ENCODE measurements at places on chromosomes 5 and 9.

- no peak for DNase-seq
Measured at GRCh38 chr5:136586196-136586595, 220.9 kb upstream of the TRPC7 start.

GRCh38 chr9:116587919-116588318 lies 99.2 kb upstream of the TRIM32 start:
- DNase-seq, result no peak

DNA sequence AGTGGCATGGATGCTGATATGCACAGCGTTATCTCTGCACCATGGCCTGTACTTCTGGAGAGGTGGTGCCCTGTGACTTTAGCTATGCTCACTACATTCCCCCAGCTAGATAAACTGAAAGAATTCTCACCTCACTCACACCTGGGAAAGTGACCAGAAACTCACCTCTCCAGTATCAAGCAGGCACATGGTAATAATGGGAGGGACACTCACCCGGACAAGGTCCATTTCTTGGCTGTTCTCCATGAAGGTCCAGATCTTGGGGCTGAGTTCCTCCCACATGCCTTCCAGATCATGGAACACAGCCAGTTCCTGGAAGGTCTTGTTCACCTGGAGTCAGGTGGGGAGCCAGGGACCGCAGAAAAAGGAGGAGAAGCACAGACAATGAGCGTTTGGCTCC lies 72.8 kb downstream of the NIPSNAP3B start:
- DNase-seq, result no peak

DNA sequence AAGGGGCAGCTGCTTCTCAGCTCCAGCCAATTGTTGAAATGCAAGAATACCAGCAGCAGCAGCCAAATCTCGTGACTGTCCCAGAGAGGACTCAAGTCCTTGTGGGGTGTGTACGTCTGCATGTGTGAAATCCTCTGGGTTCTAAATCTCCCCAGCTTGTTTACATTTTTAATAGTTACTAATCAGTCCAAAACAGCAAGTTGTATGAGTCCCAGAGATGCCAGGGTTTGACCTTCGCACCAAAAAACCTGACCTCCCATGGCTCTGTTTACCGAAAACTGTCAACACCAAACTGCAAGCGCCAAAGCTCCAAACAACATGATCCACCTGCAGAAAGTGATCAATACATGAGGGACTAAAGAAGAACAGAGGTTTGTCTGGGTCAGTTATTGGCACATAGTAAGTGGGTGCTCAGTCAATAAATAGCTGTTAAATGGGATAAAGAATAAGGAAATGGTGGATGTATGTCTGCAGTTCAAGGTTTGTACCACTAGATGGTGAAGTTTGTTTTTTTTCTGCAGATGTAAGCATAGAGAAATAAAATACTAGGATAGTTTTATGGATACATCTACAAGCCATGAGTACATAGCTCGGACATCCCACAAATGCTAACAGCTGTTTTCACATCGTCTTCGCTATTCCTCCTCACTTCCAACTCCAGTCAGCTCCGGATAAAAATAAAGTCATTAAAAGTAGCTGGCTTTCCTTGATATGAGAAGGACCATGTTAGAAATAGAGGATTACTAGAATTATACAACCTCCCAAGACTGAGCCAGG lies 85.3 kb upstream of the ADRB2 start:
- DNase-seq, result no peak

GRCh38 chr5:5340206-5340729 lies 82.2 kb upstream of the ICE1 start:
- DNase-seq, result peak; percentile 87

DNA sequence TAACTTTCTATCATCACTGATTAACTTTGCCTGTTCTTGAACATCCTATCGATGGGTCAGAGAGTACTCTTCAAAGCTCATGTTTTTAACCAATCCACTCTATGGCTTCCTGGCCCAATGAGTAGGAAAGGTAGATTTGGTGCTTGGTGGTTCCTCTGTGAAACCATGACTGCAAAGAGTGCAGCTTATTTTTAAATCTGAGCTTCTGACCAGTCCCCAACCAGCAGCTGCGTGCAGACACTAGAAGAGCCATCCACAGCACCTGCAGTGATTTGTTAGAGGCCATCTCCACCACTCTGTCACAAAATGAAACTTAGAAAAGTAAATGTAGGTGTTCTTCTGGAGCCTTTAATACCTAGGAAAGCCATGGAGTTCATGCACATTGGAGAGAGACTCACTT lies 107.3 kb upstream of the WWC1 start:
- DNase-seq, result no peak

GRCh38 chr9:134171316-134172197 lies 7.2 kb upstream of the RNU6ATAC start:
- DNase-seq, result peak; percentile 41

DNA sequence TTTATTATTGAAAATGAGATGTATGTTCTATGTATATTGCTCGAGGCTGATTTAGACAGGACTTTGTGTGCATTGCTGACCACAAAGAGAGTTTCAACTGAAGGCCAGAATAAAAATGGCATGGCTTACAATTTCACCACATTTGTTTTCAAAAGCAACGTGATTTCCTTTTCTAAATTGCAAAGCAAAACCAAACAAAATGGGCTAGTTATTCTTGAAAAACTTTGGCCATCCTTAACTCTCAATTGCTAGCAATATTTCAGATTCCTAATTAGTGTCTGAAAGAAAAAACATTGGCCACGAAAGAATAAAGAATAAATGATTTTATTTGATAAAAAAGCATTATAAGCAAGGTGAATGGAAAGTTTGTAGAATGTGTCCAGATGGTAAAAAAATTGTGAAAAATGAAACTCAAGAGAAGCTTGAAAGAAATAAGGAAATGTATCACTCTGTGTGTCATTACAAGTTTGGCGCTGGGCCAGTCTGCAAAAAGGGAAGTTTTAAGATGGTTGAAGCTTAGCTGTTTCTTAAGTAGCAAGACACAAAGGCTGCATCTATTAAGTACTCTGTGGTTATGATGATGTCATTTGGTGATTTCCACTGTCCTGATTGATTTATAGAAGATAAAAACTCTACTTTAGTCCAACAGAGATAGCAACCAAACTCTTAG lies 89.2 kb upstream of the PRLR start:
- peak; percentile 48 for DNase-seq

DNA sequence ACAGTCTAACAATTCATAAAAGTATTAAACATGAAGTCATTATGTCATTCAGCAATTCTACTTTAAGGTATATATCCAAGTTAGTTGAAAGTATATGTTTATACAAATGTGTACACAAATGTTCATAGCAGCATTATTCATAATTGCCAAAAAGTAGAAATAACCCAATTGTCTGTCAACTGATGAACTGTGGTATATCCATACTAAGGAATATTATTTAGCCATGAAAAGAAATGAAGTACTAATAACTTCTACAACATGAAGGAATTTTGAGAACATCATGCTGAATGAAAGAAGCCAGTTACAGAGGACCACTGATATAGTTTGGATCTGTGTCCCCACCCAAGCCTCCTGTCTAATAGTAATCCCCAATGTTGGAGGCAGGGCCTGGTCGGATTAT lies 224.3 kb downstream of the SPATA31D1 start:
- DNase-seq, result no peak

- DNase-seq, result no peak
Measured at GRCh38 chr9:136624184-136624951, 38.3 kb upstream of the EGFL7 start.
